Cortex of kidney (tissue), 1 donor: ENCODE measurements at places on chromosomes 11 and 22.

- DNase-seq: no peak
Measured at GRCh38 chr11:113685654-113686359, 20.3 kb downstream of the TMPRSS5 start.

DNA sequence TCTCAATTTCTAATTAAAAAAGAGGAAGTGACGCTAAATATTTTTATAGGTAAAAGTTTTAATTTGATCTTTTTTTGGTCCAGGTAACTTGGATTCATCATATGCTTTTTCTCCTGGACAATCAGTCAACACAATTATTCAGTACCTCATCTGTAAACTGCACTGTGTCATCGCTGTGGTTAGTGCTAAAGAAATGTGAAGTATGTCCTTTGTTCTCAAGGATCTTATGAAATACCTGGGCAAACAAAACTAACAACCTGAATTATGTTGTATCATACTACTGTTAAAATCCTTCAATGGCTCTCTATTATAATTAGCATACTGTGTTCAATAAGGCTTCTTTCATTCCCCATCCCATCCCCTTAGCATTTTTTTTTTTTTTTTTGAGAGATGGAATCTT, 19.9 kb upstream of the SCN3B start:
- DNase-seq: no peak

GRCh38 chr11:108752297-108752751, 87.5 kb downstream of the DDX10 start:
- no peak for DNase-seq

DNA sequence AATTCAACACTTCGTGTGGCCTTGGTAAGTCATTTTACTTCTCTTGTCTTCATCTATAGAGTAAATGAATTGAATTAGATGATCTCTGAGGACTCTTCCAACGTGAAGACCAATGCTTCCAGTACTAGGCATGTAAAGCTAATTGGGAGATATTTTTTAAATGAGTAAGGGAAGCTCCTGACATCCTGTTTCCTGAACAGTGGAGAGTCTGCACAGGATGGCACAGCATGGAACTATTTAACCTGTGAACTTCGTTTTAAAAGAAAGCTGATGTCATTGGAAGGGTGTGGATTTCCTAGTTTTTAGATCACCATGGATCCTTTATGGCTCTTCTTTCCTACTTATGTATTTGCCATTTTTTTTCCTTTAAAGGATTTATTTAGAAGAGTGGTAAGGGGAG, 48.4 kb upstream of the HSD17B12 start:
- DNase-seq: no peak
